ENCODE measurements at places on chromosomes 7 and 10.

DNA sequence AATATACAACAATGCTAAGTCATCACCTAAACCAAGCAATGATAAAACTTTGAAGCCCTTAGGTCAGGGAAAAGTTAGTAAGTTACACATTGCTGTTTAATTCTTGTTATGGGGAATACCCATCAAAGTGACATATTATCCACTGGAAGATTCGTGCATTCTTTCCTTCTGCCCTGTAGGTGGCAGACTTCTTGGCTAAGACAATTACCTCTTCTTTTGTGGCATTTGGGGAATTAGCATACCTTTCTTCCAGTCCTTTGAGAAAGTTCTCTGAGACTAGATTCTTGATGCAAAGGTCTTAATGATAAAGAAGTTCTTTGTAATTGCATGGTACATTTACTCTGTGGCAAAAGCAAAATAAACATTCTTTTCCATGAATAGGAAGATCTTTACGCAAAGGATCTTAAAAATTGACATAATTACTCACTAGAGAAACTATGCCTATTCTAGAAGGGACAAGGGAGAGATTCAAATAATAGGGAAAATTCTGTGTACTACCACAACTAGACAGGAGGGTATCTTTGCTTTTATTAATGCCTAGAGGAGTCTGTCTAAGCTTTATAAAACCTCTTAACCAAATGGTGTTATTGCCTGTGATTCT lies 395.9 kb downstream of the GRM8 start:
- peak; percentile 12 for DNase-seq

- DNase-seq = peak; percentile 82
Measured at GRCh38 chr10:511101-511848, 178.2 kb downstream of the DIP2C start.

DNA sequence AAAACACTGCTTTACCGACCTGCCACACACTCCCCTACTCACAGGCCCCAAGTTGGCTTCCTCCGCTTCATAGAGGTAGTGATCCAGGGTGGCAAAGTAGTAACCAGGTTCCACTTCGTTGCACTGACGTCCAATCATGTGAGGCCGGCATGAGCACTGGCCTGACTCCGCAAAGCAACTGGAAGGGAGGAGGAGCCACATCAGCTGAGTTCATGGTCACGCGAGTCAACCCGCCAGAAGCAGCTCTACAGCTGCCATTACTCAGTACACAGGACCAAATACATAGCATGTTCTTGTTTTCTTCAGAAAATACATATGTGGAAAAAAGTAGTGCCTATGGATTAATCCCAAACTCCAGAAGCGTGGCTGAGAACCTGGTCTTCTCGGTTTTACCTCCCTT lies 38.5 kb downstream of the LAMB1 start:
- no peak for DNase-seq

DNA sequence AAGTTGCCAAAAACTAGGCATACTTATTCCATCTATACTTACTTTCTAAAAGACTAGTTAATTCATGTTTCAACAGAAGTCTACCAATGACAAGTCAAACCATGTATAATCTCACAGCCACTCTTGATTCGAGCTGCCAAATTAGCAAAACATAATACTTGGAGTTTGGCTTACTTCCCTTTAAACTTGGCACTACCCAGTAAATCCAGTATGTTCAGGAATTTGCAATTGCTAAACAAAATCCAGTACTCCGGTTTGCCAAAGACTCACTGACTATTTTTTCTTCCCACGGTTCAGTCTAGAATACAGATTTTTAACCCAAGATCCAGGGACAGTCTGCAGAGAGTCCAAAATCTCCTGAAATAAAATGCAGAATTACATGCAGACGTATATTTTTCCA lies 4.6 kb downstream of the OAT start:
- no peak for DNase-seq

DNA sequence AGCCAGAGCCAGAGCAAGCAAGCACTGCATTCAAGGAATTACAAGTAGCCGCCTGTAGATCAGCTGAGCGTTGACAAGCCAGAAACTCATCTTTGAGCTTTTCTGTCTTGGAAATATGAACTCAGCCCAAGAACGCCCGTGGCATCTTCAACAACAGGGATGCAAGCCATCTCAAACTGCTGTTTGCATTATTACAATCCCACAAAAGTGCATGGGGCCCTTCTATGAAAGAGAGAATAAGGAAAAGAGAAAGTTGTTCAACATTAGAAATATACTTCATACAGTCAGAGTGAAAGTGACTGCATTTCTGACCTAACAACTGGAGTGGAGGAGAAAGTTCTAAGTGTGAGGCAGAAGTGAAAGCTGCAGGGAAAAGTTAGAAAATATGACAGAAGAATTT lies 6.5 kb downstream of the SGCE start:
- DNase-seq = no peak

- DNase-seq = peak; percentile 52
Measured at GRCh38 chr10:119209035-119209735, 1.8 kb downstream of the GRK5 start.

DNA sequence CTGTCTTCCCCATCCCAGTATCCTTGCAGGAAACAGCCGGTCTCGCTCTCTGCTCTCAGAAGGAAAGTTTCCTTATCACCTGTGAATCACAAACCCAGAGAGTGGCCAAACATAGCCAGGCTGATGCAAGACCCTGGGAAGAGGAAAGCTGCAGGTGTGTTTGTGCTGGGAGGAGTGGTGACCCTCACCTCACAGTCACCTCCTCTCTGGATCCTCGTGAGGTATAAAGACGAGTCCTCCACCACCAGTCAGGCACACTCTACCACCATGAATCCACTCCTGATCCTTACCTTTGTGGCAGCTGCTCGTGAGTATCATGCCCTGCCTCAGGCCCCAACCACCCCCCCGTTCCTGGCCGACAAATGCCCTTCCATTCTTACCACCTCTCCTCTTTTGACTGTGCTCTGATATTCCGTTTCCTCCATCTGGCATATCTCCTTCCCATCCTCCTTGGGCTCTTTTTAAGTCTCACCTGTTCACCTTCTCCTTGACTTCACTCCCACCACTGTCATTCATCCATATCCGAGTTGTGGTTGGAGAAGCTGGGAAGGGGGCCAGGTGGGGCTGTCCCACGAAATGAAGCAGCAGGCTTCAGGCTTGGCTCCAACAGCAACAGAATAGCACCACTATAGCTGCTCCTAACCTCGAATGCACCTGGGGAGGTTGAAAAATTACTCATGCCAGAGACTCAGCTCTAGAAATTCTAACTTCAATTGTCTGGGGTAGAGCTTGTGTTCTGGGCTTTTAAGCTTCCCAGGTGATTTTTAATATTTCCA lies at the start of gene PRSS1:
TSS of gene PRSS1 (plus strand) at position 255 of the 776 bp plus-strand sequence. CDS start at position 268, 13 bp downstream.
- no peak for DNase-seq

DNA sequence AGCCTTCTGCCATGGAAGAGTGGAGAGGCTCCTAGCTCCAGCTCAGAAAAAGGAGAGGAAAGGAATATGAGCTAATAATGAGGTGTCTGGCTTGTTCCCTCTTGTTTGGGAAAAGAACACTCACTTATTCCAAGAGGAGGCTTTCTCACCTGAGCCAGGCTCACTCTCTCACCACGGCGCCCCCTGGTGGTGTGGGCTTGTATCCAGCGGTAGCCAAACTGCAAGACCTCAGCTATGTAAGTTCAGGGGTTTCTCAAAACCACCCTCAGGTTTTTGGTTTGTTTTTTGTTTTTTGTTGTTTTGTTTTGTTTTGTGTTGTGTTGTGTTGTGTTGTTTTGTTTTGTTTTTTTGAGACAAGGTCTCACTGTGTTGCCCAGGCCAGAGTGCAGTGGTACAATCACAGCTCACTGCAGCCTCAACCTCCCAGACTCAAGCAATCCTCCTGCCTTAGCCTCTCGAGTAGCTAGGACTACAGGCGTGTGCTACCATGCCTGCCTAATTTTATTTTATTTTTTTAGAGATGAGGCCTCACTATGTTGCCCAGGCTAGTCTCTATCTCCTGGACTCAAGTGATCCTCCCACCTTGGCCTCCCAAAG lies 124.0 kb downstream of the TMEM130 start:
- DNase-seq = peak; percentile 81

GRCh38 chr10:14554091-14554490 lies 220.6 kb downstream of the FAM107B start:
- DNase-seq = peak; percentile 84

- DNase-seq = no peak
Measured at GRCh38 chr10:120085096-120085796, 192.7 kb downstream of the SEC23IP start.

DNA sequence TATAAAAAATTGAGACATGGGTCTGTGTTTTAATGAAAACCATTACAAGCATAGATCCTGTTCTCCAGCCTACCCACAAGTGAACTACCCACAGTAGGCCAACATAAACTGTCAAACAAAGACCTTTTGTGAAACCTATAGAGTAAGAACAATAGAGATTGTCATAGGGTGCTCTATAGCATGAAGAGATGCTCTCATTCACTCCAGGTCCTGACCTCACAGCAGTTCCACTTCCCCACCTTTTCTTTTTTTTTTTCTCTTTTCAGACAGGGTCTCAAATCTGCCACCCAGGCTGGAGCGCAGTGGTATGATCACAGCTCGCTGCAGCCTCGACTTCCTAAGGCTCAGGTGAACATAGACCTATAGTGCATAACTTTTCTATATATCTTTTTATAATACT lies 72.3 kb downstream of the CPEB3 start:
- DNase-seq = no peak

DNA sequence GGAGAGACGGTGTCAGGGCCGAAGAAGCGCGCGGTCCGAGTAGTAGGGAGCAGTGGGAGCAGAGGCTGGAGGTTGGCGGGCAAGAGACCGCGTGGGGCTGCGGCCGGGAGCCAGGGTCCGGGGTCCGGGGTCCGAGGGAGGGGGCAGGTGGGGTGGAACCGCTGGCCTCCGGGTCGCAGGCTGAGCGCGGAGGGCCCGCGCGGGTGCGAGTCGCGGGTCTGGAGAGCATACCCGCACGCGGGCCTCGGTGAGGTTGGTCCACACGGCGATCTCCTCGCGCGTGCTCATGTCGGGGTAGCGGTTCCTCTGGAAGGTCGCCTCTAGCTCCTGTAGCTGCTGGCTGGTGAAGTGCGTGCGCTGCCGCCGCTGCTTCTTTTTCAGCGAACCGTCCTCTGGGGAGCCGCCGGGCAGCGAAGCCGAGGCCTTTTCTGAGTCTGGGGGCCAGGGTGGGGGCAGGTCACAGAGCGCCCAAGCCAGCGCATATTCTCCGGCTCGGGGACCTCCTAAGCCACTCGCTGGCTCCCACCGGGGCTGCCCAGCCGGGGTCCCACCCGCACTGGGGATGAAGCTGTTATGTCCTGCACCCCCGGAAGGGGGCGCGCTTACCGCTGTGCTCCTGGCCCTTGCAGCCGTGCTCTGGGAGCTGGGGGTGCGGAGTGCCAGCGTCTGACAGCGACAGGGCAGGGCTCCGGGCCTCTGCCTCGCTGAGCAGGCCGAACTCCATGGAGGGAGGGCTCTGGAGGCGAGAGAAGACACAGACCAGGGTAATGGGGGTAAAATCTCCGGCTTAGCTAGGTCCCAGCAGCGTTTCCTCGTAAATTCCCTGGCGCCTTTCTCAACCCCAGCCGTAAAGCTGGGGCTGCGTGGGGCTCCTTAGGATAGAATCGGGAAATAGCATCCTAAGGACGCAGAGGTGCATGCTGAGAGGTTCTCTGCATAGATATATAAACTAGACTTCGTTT lies 5.5 kb downstream of the ELOVL3 start:
- DNase-seq = peak; percentile 52

GRCh38 chr10:122495406-122496340 lies 34.3 kb downstream of the HTRA1 start:
- DNase-seq = no peak

DNA sequence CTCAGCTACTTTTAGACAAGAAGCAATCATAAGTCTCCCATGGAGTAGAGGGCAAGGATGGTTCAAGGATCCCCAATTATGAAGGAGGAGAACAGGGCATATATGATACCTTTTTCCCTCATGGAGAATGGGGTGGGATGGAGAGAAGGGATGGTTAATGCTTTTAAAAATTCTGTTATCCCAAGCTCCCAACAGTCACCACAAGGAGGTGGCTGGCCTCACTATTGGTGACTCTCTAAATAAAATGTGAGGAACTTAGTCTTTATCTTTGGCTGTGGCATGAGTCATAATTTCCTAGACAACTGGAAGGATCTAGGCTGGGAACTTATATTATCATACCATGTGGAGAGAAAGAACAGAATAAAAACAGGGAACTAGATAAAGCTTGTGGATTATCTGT lies 297.0 kb downstream of the PHTF2 start:
- no peak for DNase-seq

- DNase-seq = no peak
Measured at GRCh38 chr7:158953912-158954311, 97.6 kb downstream of the DYNC2I1 start.

DNA sequence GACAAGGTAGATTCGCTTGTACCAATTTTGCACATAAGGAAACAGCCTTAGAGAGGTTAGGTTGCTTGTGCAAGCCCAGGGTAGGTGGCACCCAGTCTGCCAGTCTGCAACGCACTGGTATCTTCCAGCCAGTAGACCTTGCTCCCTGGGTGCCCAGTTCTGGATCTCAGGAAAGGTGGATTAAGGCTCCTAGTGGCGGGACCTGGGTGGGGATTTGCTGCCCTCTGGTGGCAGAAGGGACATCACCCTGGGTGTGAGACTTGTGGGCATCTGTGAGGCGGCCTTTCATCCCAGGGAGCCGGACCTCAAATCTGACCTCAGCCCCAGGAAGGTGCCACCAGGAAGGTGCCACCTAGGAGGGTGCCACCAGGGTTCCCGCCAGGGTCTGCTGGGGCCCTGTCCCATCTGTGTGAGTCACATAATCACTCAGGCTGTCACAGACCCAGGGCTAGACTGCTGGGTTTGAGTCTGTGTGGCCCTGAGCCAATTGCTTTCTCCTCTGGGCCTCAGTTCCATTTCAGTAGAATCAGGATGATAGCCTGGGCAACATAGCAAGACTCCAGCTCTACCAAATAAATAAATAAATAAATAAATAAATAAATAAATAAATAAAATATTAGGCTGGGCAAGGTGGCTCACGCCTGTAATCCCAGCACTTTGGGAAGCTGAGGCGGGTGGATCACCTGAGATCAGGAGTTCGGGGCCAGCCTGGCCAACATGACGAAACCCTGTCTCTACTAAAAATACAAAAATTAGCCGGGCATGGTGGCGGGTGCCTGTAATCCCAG lies 5.3 kb upstream of the PRKRIP1 start:
- peak; percentile 80 for DNase-seq

GRCh38 chr10:52194191-52194590 lies 119.9 kb upstream of the DKK1 start:
- no peak for DNase-seq

- DNase-seq = no peak
Measured at GRCh38 chr10:114772496-114773196, 48.9 kb upstream of the FHIP2A start.

DNA sequence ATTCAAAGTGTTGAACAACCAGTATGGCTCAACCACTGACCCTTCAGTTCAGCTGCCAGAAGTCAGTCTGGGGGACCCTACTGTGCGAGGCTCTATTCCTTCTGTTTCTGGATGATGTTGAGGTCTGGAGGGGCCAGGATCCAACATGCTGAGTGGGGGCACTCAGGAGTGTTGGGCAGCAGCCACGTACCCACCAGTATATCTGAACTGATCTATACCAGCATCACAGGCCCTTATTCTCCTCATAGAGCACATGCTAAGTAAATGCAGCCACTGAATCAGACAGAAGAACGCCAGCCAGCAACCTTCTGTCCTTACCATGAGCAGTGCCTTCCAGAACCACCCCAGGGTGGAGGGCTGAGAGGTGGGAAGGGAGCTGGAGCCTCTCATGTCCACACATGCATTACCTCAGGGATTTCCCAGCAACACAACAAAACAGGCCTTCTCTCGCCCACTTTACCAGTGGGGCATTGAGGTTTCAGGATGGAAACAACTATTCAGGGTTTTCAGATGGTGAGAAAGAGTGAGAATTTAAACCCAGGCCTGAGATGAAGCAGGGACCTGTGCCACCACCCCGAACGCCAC lies 6.8 kb upstream of the MSMB start:
- DNase-seq = no peak
